ENCODE measurements at places on chromosomes 11 and 22.

GRCh38 chr11:8870411-8871170 lies 40.4 kb upstream of the AKIP1 start:
- DNase-seq: no peak

GRCh38 chr11:110429731-110430266 lies at the start of gene FDX1:
Gene FDX1 (plus strand): TSS chr11:110429948. CDS start chr11:110430121, 173 bp downstream.
- peak; percentile 79 for DNase-seq

- DNase-seq: no peak
Measured at GRCh38 chr22:39773976-39774539, 119.5 kb downstream of the ENTHD1 start.

GRCh38 chr11:109885006-109885405 lies 208.2 kb upstream of the ZC3H12C start:
- DNase-seq: no peak

- no peak for DNase-seq
Measured at GRCh38 chr11:33376331-33377310, 119.4 kb downstream of the HIPK3 start.

GRCh38 chr22:39282645-39283321 lies 36.6 kb downstream of the RPL3 start:
- DNase-seq: no peak

GRCh38 chr11:69263736-69264052 lies 30.3 kb upstream of the MYEOV start:
- DNase-seq: no peak

- no peak for DNase-seq
Measured at GRCh38 chr11:17781626-17782025, 47.0 kb downstream of the KCNC1 start.

DNA sequence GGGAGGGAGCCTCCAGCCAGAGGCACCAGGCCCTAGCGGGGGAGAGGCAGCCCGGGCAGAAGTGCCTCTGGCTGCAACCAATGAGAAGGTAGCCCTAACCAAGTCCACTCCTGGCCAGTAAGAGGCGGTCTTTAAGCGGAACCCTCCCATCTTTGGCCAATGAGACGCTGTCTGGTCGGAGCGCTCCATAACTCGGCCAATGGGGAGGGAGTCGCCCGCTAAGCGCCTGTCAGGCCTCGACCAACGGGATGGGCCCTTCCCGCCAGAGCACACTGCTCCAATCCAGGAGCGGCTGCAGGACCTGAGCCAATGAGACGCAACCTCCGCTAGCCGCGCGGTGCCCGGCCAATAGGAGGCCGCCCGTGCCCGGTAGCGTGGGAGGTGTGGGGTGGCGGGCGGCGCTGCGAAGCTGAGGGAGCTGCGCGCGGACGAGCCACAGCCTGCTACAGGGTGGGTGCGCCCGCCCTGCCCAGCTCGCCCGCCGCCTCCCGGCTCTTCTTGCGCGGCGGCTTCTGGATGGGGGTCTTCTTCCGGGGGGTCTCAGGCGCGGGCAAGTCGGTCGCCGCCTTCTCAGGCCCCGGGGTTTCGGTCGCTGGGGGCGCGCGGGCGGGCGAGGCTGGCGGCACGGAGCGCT lies 12.6 kb downstream of the SCARF2 start:
- DNase-seq: no peak

- DNase-seq: no peak
Measured at GRCh38 chr11:33912405-33913361, 20.8 kb upstream of the LMO2 start.

- DNase-seq: no peak
Measured at GRCh38 chr11:59872076-59872475, 5.8 kb upstream of the TCN1 start.

GRCh38 chr22:46018859-46019258 lies 41.9 kb upstream of the WNT7B start:
- no peak for DNase-seq

DNA sequence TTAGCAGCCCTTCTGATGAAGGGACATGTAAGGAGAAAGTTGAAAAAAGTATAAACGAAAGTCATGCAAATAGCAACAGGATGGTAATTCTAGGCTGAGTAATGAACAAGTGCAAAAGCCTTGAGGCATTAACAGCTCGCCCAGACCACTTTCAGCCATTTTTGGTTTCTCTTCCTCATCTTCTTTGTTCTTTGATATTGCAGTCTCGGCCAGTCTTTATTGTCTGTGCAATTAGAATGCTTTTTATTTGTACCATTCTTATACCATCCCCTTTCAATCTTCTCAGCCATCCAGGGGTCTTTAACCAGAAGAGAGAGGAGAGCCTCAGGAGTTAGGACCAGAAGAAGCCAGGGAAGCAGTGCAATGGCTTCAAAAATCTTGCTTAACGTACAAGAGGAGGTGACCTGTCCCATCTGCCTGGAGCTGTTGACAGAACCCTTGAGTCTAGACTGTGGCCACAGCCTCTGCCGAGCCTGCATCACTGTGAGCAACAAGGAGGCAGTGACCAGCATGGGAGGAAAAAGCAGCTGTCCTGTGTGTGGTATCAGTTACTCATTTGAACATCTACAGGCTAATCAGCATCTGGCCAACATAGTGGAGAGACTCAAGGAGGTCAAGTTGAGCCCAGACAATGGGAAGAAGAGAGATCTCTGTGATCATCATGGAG lies 7.3 kb downstream of the TRIM34 start:
- no peak for DNase-seq

DNA sequence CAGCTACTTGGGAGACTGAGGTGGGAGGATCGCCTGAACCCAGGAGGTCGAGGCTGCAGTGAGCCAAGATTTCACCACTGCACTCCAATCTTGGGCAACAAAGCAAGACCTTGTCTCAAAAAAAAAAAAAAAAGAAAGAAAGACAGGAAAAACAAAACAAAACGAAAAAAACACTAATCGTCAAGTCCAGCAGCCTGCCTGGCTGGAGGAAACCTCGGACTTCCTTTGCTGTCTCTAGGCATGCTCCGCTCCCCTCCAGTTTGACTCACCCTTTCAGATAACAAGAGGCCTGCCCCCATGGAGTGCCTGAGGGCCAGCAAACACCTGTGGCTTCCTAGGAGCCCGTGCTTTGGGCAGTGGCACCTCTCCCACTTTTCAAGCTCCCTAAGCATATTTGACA lies 28.8 kb upstream of the CHKA start:
- DNase-seq: no peak

DNA sequence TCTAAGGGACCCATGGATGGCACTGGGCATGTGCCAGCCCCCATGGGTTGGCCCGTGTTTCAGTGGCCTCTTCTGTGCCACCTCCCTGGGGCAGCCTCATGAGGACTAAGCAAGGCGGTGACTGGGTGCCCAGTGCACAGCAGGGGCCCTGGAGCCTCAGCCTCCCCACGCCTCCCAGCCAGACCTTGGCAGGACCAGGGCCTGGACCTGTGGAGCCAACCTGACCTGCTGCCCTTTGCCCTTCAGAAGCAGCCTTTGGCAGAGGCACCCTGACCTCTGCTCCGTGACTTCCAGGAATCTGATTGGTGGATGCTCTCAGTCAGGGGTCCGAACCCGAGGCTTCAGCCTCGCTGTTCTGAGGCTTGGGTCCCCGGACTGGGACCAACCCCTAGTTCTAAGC lies 24.8 kb upstream of the TAB1 start:
- no peak for DNase-seq
